Endothelial cell (in vitro differentiated cells): ENCODE measurements at places on chromosomes 2 and 18.

GRCh38 chr2:238811293-238811692 is 36.6 kb upstream of the TWIST2 start:
- no peak for DNase-seq

- DNase-seq = no peak
Observed at GRCh38 chr2:53964257-53964952, 6.4 kb downstream of the PSME4 start.

DNA sequence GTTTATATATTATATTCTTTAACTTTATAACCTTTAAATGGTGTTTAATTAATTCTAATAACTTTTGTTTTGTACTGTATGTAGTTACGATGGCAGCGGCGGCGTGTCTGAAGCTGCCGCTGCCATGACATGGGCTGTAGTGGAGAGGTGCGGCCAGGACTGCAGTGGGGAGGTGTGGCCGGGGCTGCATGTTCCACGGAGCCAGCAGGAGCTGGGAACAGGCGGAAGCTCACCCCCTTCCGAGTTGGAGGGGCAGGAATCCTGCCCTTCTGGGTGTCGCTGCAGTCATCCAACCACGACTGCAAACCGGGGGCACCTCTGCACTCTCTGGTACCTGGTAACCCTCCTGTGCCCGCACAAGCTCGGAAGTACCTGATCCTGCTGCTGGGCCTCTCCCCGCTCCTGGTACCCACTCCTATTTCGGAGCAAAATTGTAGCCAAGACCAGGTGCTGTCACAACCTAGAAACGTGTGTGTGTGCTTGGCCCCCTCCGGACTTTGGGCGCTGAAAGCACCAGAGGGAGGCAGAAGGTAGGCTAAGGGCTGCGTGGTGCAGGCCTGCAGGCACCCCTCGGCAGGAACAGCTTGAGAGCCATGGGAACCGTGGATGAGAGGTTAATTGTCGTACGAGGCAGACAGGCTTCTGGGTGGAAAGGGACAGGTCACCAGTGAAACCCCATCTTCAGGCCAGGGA is 1329.7 kb upstream of the SLC39A10 start:
- DNase-seq = no peak

DNA sequence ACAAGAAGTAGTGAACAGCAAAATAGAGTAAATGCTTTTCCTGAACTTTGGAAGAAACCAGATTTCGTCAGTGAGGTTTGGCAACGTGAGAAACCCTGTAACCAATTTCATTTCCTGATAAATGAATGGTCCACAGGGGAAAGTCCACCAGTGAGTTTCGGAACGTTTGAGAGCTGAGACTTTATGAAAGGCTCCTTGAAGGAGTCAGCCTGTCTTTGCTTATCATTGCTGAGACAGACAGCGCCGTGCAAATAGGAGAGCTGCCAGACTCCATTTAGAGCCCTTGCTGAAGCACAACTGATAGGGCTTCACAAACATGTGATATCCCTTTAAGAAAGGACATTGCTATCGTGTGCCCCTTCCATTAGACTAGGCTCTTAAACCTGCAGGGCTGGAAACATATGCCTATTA is 121.8 kb upstream of the SMAD7 start:
- no peak for DNase-seq

GRCh38 chr2:146632707-146633106 is 1212.1 kb upstream of the ACVR2A start:
- no peak for DNase-seq

- no peak for DNase-seq
Observed at GRCh38 chr2:422676-423435, 135.0 kb upstream of the ALKAL2 start.

- DNase-seq = no peak
Observed at GRCh38 chr18:65990174-65990690, 239.4 kb downstream of the CDH7 start.

DNA sequence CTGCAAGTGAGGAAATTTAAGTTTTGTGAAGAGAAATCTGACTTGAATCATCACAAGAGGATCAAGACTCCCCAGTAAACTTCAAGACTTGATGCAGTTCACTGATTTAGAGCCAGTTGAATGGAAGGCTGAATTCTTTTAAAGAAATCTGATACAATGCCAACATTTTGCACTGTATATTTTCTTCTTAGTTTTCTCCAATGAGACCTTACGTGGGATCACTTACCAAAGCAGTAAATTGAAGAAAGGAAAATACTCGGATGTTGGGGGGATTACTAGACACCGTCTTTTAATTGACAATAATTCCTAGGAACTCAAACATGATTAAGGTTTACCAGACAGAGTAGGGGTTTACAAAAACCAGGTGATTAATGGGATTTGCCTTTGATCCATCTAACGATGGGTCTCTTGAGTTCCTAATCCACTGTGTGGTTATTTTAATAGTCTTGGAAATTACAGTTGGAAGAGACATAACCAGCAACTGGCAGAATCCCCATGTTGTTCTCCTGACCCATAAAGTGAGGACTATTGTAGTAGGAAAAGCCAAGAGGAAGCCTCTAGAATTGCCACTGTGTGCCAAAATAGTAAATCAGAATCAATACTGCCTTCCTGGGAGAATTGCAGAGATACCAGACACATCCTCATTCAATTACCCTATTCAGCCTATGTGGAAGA is 354.5 kb downstream of the PID1 start:
- DNase-seq = no peak

DNA sequence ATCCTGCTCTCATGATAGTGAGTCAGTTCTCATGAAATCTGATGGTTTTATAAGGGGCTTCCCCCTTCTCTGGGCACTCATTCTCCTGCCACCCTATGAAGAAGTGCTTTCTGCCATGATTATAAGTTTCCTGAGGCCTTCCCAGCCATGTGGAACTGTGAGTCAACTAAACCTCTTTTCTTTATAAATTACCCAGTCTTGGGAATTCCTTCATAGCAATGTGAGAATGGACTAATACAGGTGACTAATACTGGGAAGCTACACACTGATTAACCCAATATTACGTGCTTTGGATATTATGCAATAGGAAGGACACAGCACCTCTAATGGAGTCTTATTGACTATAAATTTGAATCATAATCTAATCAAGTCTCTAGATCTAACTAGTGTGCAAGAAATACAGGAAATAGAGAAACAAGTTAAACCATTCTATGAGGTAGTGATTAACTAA is 107.2 kb upstream of the ETAA1 start:
- no peak for DNase-seq

DNA sequence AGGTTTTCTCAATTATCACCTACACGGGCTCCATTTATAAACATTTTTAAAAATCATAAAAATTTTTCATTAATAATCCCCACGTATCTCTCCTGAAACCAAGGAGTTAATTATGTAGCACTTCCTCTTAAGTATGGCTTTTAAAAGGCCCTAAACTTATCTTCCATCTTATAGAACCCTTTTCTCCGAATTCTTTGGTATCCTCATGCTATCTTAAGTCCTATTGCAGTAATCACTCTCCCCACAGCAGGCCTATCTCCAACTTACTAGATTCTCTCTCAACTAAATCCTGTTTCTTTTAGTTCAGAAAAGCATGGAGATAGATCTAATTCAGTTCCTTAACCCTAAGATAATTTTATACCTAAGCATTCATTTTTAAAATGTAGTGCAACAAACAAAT is 26.2 kb downstream of the RPRD1A start:
- DNase-seq = no peak

GRCh38 chr2:216657086-216657855 is 24.1 kb downstream of the IGFBP2 start:
- DNase-seq = no peak
